ENCODE measurements at places on chromosomes 7 and 10. TPM values are rescaled to one million over a fixed set of nuclear protein-coding genes. Genes with fewer than 3 reads are reported as not detected.

DEPP1 gene
- total RNA-seq: 140 TPM

CDC14C gene
- 0.22 TPM for total RNA-seq

PRR15 gene
- total RNA-seq: not detected

SPDYE11 gene
- under 0.01 TPM for total RNA-seq

INA gene
- total RNA-seq: 0.13 TPM

MPP7 gene
- 9.9 TPM for total RNA-seq

PTPN12 gene
- 60.2 TPM for total RNA-seq

UPK3B gene
- total RNA-seq: 0.54 TPM

ADRB1 gene
- not detected for total RNA-seq

OR2A5 gene
- not detected for total RNA-seq

MTERF1 gene
- 17.1 TPM for total RNA-seq

PAXIP1 gene
- 8.0 TPM for total RNA-seq

SLC16A9 gene
- total RNA-seq: 4.1 TPM

VSTM4 gene
- 20.1 TPM for total RNA-seq

TMEM139 gene
- total RNA-seq: 0.11 TPM

MAGI2 gene
- total RNA-seq: 22.2 TPM

CLIP2 gene
- 32.1 TPM for total RNA-seq

WBP1L gene
- total RNA-seq: 137 TPM

CHST15 gene
- 73.6 TPM for total RNA-seq

TAS2R40 gene
- total RNA-seq: not detected

EEPD1 gene
- total RNA-seq: 7.2 TPM

PON1 gene
- total RNA-seq: under 0.01 TPM

AFAP1L2 gene
- 0.13 TPM for total RNA-seq

CYP3A4 gene
- not detected for total RNA-seq

CPA4 gene
- total RNA-seq: 250 TPM

GTPBP4 gene
- 30.1 TPM for total RNA-seq
